ENCODE measurements at places on chromosomes 5 and 9.
A peak's percentile ranks its signal among the peaks of the same experiment; 100 is the strongest.

- DNase-seq, result no peak
These were observed 161.9 kb downstream of the ZSWIM6 start for GRCh38 chr5:61493973-61494372.

- no peak for DNase-seq
These were observed 24.0 kb downstream of the MYO10 start for GRCh38 chr5:16912080-16912479.

DNA sequence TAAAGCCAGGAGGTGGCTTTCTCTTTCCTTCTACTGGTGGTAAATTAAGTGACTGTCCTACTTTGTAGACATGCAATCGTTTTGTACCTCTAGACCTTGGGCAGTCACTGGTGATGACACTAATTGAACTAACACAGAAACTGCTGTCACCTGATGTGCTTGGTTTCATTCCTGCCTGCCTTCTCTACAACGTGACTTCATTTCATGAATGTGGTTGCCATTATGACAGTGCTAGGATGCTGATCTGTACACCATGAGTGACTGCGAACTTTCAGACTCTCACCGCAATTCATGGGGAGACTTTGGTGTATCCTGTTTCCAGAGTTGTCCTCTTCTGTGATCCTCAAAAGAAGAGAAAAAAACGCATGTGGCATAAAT is 47.5 kb downstream of the UBE2QL1 start:
- DNase-seq, result no peak

GRCh38 chr5:76971511-76971910 is 18.7 kb downstream of the CRHBP start:
- DNase-seq, result no peak

- no peak for DNase-seq
These were observed 43.4 kb downstream of the EPB41L4B start for GRCh38 chr9:109277451-109277850.

- no peak for DNase-seq
These were observed 63.3 kb upstream of the SMC5 start for GRCh38 chr9:70195456-70195855.

- DNase-seq, result no peak
These were observed 55.5 kb upstream of the ARAP3 start for GRCh38 chr5:141737535-141737934.

DNA sequence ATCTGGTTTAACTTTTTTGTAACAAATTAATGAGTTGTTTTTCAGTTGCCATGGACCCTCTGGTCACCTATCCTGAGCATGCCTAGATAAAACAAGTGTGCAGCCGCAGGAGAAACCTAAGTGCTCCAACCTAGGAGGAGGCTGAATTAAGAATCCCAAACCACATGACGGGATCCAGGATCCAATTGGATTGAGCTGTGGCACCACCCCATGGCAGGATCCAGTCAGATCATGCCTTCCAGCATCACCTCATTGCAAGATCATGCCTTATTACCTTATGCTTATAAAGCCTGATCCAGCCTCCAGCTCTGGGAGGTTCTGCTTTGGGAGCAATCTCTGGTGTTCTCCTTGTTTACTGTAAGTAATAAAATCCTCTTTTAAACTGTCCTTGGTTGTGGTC is 662.0 kb downstream of the TLR4 start:
- no peak for DNase-seq

- peak; percentile 68 for DNase-seq
These were observed 132.6 kb downstream of the MRPL36 start for GRCh38 chr5:1666812-1667588.

DNA sequence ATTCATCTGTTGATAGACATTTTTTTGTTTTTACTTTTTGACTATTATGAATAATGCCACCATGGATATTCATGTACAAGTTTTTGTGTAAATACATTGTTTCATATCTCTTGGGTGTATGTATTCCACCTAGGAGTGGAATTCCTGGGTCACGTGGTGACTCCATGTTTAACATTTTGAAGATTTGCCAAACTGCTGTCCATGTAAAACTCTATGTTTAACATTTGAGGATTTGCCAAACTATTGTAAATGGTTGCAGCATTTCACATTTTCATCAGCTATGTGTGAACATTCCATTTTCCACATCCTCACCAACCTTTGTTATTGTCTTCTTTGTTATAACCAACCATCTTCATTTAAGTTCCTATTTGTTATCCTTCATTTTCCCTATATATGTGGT is 12.2 kb downstream of the TMEFF1 start:
- no peak for DNase-seq

DNA sequence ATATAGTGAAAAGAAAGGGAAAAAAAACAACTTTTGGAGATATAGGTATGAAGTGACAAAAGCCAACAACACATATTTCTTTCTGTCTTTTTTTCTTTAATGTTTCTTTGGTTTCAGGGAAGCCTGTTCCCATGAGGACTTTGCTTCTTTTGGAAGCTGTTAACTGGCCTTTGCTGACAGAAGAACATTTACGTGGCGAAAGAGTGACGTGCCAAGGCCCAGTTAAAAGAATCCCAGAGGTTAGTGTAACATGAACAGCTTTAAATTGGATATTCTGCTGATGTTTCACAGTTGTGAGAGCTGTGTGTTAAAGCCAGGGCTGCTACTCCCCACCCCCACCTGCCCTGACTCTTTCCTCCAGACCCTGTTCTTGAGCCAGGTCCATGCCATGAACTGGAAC is 275.9 kb downstream of the CRB2 start:
- no peak for DNase-seq

- no peak for DNase-seq
These were observed 623.7 kb downstream of the BNC2 start for GRCh38 chr9:16246785-16247184.

DNA sequence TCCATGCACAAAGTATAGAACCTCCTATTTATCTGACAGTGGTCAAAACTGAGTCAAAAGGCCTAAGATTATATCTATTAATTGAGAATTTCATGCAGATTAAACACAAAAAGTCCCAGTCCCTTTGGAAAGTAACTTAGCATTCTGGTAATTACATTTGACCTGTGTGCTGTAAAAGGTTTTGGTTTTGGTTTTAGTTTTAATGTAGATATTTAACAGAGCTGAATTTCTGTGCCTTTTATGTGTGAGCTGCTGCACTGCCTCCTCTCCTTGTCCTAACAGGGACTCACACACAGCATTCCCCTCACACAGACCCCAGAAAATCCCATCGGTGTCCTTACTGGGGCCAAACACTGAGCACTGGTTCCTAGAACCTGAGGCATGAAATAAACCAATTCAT is 31.0 kb upstream of the FSD1L start:
- DNase-seq, result no peak

GRCh38 chr5:78644741-78645300 is 3.8 kb downstream of the LHFPL2 start:
- no peak for DNase-seq
